ENCODE measurements at places on chromosomes 3 and 15. TPM values are rescaled to one million over a fixed set of nuclear protein-coding genes. Genes with fewer than 3 reads are reported as not detected.

DNA sequence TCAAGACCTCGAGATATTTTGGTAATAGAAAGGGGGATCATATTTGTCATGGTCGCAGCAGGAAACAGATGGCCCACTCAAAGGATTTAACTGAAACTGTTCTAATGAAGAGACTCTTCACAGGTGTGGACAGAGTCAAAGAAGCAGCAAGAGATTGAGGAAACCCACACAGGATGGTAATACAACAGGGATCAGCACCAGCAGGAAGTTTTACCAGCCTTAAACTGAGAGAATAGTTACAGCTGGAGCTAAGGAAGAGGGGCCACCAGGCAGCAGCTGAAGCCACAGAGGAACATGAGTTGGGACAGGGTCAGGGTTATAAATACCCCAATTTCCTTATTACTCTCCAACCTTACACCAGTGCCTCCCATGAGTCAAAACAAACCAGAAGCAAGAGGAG, 131.8 kb upstream of the UBE2E2 start:
- H3K27ac ChIP-seq = no peak overlapping the region
- no peaks in the 10 kb centered on the region for H3K27me3 ChIP-seq
- no peak overlapping the region for H3K4me3 ChIP-seq

The UROC1 gene
- total RNA-seq = not detected

The C3orf49 gene
- not detected for total RNA-seq

The PRTG gene
- not detected for total RNA-seq

The UPK1B gene
- total RNA-seq = 0.25 TPM

- no peaks in the 10 kb centered on the region for H3K27me3 ChIP-seq
- peak overlapping the region; percentile 95 for H3K4me3 ChIP-seq
- H3K27ac ChIP-seq = peak overlapping the region; percentile 92
- no peak for DNase-seq
Measured at GRCh38 chr3:33438881-33439545, 1.2 kb downstream of the UBP1 start.

The GSK3B gene
- total RNA-seq = 29.1 TPM

DNA sequence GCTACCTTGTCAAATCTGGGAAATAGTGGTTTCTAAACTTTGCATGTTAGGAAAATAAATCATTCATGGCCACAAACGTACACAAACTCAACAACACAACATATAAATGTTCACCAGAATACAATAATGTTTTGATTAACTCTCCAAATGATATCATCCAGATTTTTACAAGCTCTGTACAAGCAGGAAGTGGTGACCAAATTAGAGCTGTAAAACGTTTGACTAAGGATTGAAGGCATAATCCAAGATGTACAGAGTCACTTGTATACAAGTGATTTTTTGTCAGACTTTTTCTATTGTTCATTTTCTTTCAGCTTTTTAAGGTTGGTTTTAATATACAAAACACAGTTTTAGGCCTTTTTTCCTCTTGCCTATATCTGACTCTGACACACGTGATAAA, 748.4 kb upstream of the GRM7 start:
- no peaks in the 10 kb centered on the region for H3K36me3 ChIP-seq
- DNase-seq = no peak
- H3K27me3 ChIP-seq = no peaks in the 10 kb centered on the region
- no peaks in the 10 kb centered on the region for H3K4me1 ChIP-seq
- no peak overlapping the region for H3K27ac ChIP-seq
- no peak overlapping the region for H3K4me3 ChIP-seq

Measured in activated CD4-positive, alpha-beta T cell treated with anti-CD3 and anti-CD28 coated beads for 36 hours (primary cell).